ENCODE measurements at places on chromosomes 3 and 15. TPM values are rescaled to one million over a fixed set of nuclear protein-coding genes. Genes with fewer than 3 reads are reported as not detected.

Gene AGBL1
- total RNA-seq = 0.07 TPM

Gene HTR3E
- total RNA-seq = not detected

Gene KNG1
- total RNA-seq = not detected

Gene SLC28A2
- total RNA-seq = 4.0 TPM

Gene CEMIP
- total RNA-seq = not detected

Gene STX19
- not detected for total RNA-seq

Gene SLC15A2
- total RNA-seq = 2.1 TPM

Gene KNL1
- 17.7 TPM for total RNA-seq

Gene PRR20G
- not detected for total RNA-seq

Gene SOX2
- 39.5 TPM for total RNA-seq

Gene STRC
- total RNA-seq = 0.20 TPM

Gene MGA
- total RNA-seq = 52.1 TPM

Gene IGSF11
- total RNA-seq = 4.3 TPM

Gene SLC9C1
- 0.66 TPM for total RNA-seq

Gene SLC6A11
- total RNA-seq = 0.92 TPM

Gene ANKUB1
- not detected for total RNA-seq

Measured in endodermal cell (in vitro differentiated cells).